ENCODE measurements at places on chromosomes 6 and 20. TPM values are rescaled to one million over a fixed set of nuclear protein-coding genes. Genes with fewer than 3 reads are reported as not detected.

GRCh38 chr6:11197850-11198249 is 34.6 kb downstream of the NEDD9 start:
- H3K27me3 ChIP-seq, result no peaks in the 10 kb centered on the region
- H3K27ac ChIP-seq, result no peak overlapping the region
- H3K36me3 ChIP-seq, result no peaks in the 10 kb centered on the region
- no peak overlapping the region for H3K4me3 ChIP-seq
- H3K4me1 ChIP-seq, result peaks cover 5% of the 10 kb centered on the region

GRCh38 chr20:55140631-55141030 is 665.2 kb downstream of the DOK5 start:
- H3K4me3 ChIP-seq, result no peak overlapping the region
- H3K27ac ChIP-seq, result no peak overlapping the region
- no peaks in the 10 kb centered on the region for H3K36me3 ChIP-seq
- no peak for DNase-seq

DNA sequence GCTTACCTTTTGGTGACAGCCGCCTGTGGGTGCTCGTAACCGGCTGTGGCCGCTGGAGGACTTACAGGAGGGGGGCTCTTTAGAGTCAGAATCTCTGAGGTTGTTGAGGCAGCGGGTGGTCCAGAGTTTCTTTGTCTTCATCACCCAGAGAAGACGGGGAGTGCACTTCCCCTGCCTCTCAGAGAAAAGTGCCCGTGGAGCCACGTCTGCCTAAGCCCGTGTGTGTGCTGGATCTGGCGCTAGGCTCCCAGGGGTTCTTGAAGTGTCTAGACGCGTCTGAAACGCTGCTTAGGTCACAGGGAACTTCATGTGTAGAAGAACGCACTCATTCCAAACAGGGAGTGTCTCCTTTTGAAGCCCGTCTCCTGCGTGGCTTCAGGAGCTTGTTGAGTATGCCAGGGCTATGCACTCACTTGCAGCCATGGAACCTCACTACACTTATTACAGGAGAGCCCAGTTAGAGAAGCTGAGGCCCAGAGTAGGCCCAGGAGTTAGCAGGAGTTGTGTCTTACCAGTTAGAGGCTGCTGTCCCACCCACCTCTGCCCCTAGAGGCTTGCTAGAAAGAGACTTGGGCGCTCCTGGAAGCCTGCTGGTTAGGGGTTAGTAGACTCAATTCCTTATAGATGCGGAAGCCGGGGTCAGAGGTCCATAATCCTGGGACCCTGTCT is 1.3 kb downstream of the LSM14B start:
- H3K27ac ChIP-seq, result no peak overlapping the region
- peak overlapping the region; percentile 89 for H3K4me3 ChIP-seq
- no peak for DNase-seq
- no peaks in the 10 kb centered on the region for H3K27me3 ChIP-seq
- peaks cover 54% of the 10 kb centered on the region for H3K36me3 ChIP-seq

Gene NKX2-4
- total RNA-seq, result not detected

Gene BPIFB2
- not detected for total RNA-seq

Gene TCP11
- total RNA-seq, result not detected

- peak; percentile 78 for DNase-seq
- H3K27me3 ChIP-seq, result no peaks in the 10 kb centered on the region
- peak overlapping the region; percentile 87 for H3K27ac ChIP-seq
These were observed 751 bp downstream of the MAP3K4 start for GRCh38 chr6:160992061-160992979.

DNA sequence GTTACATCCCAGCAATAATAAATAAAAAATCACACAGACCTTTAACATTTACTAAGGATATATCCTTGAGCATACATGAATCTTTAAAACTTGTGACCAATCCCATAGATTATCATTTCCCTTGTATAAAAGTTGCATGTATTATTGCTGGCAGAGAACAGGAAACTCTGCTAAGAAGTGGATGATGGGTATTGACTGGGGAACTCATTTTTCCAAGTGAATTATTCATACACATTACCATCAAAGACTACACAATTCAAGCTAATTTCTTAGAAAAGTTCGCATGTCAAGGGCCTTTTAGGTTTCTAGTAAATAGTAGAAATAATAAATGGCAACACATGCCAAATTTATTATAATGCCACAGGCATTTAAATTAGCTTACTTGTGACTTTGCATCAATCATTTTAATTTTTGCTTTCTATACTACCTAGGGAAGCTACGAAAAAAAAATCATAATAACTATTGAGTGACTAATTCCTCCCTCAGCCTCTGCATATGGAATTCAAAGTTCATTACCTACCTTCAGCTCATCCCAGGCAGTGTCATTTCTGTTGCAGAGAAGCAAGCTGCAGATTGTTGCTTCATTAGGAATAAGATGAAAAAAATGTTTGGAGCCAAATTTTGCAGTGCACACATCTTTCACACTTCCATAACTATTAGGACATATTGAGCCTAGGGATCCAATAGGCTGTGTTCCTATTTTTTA is 25.8 kb downstream of the MKKS start:
- H3K27me3 ChIP-seq, result no peaks in the 10 kb centered on the region
- H3K27ac ChIP-seq, result no peak overlapping the region
- peaks cover 25% of the 10 kb centered on the region for H3K36me3 ChIP-seq
- no peak overlapping the region for H3K4me3 ChIP-seq
- H3K4me1 ChIP-seq, result peaks cover 6% of the 10 kb centered on the region

- H3K4me3 ChIP-seq, result no peak overlapping the region
- DNase-seq, result no peak
- peaks cover 41% of the 10 kb centered on the region for H3K4me1 ChIP-seq
- no peaks in the 10 kb centered on the region for H3K27me3 ChIP-seq
- H3K27ac ChIP-seq, result no peak overlapping the region
These were observed 3.7 kb upstream of the RAET1E start for GRCh38 chr6:149901444-149902140.

GRCh38 chr20:6434131-6434530 is 311.3 kb upstream of the FERMT1 start:
- H3K4me3 ChIP-seq, result no peak overlapping the region
- H3K36me3 ChIP-seq, result no peaks in the 10 kb centered on the region
- no peaks in the 10 kb centered on the region for H3K27me3 ChIP-seq
- DNase-seq, result peak; percentile 9
- peak overlapping the region; percentile 36 for H3K27ac ChIP-seq
- H3K4me1 ChIP-seq, result peaks cover 5% of the 10 kb centered on the region

GRCh38 chr20:44113618-44114376 is 73.2 kb downstream of the JPH2 start:
- no peak overlapping the region for H3K4me3 ChIP-seq
- H3K27ac ChIP-seq, result no peak overlapping the region
- DNase-seq, result no peak

DNA sequence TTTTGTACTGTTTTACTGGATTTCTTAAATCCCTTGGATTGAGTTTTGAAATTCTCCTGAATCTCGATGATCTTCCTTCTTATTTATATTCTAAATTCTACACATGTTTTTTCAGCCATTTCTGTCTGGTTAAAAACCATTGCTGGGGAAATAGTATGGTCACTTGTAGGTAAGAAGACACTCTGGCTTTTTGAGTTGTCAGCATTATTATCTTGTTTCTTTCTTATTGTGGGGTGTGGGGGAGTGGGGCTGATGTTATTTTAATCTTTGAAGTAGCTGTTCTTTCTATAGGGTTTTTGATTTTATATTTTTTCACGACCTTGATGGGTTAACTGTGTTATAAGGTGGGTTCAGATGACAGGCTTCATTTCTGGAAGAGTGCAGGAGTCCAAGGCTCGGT is 37.4 kb upstream of the ADGRB3 start:
- no peaks in the 10 kb centered on the region for H3K4me1 ChIP-seq
- DNase-seq, result no peak
- H3K4me3 ChIP-seq, result no peak overlapping the region

Gene MAP3K5
- 7.6 TPM for total RNA-seq

GRCh38 chr6:169567819-169568218 is 134.0 kb downstream of the WDR27 start:
- no peak overlapping the region for H3K27ac ChIP-seq
- H3K36me3 ChIP-seq, result peaks cover 15% of the 10 kb centered on the region
- no peaks in the 10 kb centered on the region for H3K27me3 ChIP-seq
- no peaks in the 10 kb centered on the region for H3K4me1 ChIP-seq
- DNase-seq, result no peak

DNA sequence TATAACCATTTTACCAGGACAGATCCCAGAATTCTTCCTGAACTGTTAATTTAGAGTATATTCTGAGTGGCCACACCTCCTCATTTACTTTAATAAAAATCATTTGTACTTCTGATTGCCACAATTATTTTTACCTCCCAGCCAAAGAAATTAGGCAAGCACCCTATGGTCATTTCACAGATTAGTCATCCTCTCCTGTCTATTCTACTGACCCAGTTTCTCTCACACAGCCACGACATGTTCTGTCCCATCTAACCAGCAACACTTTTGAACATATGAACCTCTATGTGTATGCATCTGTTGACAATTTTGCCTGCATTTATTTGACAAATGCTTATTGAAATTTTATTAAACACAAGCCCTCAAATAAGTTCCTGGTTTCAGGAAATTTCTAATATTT is 202.6 kb upstream of the STXBP5 start:
- H3K27me3 ChIP-seq, result no peaks in the 10 kb centered on the region
- H3K27ac ChIP-seq, result no peak overlapping the region
- peaks cover 23% of the 10 kb centered on the region for H3K4me1 ChIP-seq
- H3K4me3 ChIP-seq, result no peak overlapping the region
- DNase-seq, result peak; percentile 34
- no peaks in the 10 kb centered on the region for H3K36me3 ChIP-seq

DNA sequence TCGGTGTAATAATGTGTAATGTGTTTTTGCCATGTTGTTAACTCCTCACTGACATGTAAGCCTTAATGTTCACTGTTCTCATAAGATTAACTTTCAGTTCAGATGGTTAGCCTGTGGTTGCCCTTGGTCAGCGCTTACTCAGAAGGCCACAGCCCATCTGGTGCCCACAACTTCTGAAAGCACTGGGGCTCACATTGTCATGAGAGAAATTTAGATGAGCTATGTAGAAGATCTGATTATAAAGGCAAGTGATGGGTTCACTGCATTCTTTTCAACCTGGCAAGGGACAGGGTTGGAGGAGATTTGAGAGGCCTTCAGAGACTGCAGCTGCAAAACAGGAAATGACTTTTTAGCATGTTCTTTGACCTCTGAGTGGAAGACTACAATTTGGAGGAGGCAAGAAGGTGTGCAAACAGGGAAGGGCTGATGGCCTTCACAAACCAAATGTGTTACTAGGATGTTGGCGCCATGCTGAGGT is 242.3 kb upstream of the SUPT3H start:
- H3K27me3 ChIP-seq, result no peaks in the 10 kb centered on the region
- H3K4me1 ChIP-seq, result peaks cover 19% of the 10 kb centered on the region

DNA sequence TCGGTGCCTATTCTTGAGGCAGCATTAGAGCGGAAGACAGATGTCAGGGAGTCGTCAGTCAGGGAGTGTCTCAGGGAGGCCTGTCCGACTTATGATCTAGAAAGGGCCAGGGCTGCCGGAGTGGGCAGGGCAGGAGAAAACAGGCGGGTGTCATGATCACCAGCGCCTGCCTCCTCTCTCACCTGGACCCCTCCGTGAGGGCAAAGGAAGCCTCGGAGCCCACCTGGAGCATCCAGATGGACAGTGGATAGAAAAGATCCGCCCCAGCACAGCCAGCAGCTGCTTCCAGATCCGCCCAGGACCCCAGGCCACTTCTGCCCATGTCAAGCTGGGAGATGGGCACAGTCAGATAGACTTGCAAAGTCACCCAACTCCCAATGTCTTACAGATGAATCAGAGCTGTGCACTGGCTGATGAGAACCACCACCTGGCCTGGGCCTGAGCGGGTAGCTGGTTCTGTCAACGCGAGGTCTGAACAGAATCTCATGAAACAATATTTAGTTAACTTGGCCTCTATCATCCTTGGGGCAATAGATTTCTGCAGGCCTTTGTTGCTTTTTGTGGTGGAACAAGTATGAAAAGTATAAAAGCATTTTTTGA is 22.2 kb downstream of the PSMG4 start:
- peaks cover 11% of the 10 kb centered on the region for H3K4me1 ChIP-seq
- no peak for DNase-seq
- H3K4me3 ChIP-seq, result no peak overlapping the region
- peaks cover 17% of the 10 kb centered on the region for H3K36me3 ChIP-seq
- H3K27me3 ChIP-seq, result no peaks in the 10 kb centered on the region

Gene BPIFA2
- total RNA-seq, result not detected

GRCh38 chr6:1024587-1024986 is 287.3 kb upstream of the FOXQ1 start:
- peak overlapping the region; percentile 29 for H3K4me3 ChIP-seq
- H3K27ac ChIP-seq, result no peak overlapping the region
- H3K27me3 ChIP-seq, result no peaks in the 10 kb centered on the region
- no peaks in the 10 kb centered on the region for H3K36me3 ChIP-seq
- peak; percentile 93 for DNase-seq

GRCh38 chr6:165769401-165769800 is 106.4 kb upstream of the PDE10A start:
- H3K27ac ChIP-seq, result no peak overlapping the region
- no peak for DNase-seq
- H3K27me3 ChIP-seq, result no peaks in the 10 kb centered on the region
- H3K36me3 ChIP-seq, result no peaks in the 10 kb centered on the region
- H3K4me1 ChIP-seq, result peaks cover 16% of the 10 kb centered on the region

DNA sequence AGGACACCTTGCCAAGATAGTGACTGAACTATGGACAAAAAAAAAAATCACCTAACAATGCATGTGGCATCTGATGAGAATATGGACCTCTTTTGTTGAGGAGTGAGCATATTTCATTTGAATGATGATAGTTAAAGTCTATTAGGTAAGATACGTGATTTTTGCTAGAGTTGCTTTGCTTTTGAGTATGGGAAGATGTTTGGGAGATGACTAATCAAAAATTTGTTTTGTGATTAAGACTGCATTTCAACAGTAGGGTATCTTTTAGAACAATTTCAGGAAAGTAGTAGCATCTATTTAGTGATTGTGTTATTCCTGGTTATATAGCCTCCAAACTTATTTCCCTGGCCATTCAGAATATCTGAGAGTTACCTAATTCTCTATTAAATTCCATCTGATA is 878.6 kb upstream of the CITED2 start:
- H3K27ac ChIP-seq, result no peak overlapping the region
- no peaks in the 10 kb centered on the region for H3K27me3 ChIP-seq
- DNase-seq, result peak; percentile 3
- H3K36me3 ChIP-seq, result no peaks in the 10 kb centered on the region

- peaks cover 16% of the 10 kb centered on the region for H3K4me1 ChIP-seq
- no peaks in the 10 kb centered on the region for H3K27me3 ChIP-seq
- H3K4me3 ChIP-seq, result no peak overlapping the region
These were observed 35.1 kb downstream of the TPD52L1 start for GRCh38 chr6:125188594-125189203.

DNA sequence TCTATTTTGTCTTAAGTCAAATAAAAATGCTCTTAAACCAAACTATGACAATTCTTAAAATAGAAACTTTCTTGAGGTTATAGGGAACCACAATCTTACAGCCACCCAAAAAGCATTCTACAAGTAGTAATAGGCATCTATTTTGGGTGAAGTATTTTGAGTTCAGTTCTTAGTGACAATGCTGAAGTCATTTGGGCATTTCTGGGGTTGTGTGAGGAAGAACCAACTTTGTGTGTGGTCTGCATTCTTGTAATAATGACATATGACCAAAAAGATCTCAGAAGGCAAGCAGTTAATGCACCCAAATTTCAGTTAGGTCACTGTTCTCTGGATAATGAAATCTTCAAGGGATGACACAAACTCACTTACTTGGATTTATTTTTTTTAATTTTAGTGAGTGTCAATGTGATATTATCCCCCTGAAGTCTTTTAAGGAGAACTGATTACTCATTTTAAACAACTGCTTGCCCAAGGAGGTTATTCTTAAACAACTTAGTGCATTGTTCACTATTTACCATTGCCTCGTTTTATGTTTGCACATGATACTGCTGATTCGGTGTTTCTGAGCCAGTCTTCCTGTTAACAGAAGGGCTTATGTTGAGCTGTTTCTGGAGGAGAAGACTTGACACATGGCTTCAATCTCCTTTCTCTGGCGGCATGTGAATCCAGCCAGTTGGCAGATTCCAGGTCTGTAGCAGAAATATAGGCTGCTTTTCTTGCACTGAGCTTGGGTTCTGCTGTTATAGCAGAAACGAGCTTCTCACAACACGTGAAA is 618.9 kb downstream of the BCKDHB start:
- no peaks in the 10 kb centered on the region for H3K27me3 ChIP-seq
- no peak for DNase-seq
- peaks cover 4% of the 10 kb centered on the region for H3K36me3 ChIP-seq
- H3K4me1 ChIP-seq, result no peaks in the 10 kb centered on the region
